Stimulated activated CD4-positive, alpha-beta T cell treated with anti-CD3 and anti-CD28 coated beads, Interleukin-1b, Interleukin-23, amount 100 ng/mL, for 48 hours (primary cell): ENCODE measurements at places on chromosomes 1 and 21.

DNA sequence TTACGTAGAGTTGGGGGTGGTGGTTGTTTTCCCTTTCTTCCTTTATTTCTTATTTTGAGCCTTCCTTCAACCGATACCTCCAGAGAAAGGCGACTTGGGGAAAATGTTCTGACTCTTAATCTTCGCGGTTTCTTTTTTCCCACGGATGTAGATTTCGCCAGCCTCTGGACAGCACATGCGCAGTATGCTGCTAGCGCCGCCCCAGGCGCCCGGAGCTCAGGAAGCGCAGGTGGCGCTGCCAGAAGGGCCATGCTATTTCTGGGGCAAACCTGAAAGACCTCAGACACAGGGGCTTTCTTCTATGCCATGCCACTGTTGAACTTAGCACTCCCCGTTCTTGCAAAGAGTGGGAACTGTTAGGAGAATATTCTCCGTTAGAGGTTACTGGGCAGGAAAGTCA lies 392.1 kb downstream of the KIF26B start:
- no peak for DNase-seq

- no peak for DNase-seq
These were observed 68.5 kb upstream of the HSD17B7 start for GRCh38 chr1:162722036-162722435.

DNA sequence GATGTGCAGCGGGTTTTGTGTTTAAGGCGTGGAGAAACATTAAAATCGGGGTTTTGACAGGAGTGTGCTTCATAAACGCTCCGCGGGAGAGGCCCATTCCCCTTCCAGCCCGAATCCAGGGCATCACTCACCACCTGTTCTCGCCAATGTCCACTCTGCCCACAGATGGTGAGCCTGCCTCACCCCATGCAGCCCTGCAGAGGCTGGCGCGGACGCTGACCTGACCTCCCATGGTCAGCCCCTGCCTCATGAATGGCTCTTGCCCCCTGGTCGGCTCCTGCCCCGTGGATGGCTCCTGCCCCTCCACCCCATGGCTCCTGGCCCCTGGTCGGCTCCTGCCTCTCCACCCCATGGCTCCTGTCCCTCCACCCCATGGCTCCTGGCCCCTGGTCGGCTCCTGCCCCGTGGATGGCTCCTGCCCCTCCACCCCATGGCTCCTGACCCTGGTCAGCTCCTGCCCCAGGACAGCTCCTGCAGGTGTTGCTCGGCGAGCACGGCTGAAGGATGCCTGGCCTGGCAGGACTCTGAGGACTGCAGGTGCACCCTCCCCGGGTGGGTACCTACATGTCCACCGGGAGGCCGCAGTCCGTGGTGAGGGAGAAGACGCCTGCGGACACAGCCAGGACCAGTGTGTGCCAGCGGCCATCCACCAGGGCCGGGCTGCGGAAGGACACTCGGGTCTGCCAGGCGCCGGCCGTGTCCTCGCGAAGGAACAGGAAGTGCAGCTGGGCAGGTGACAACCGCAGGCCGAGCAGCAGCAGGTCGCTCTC lies 6.7 kb downstream of the KRTAP10-1 start:
- no peak for DNase-seq

GRCh38 chr1:61083013-61083806 lies 849 bp downstream of the NFIA start:
- DNase-seq, result peak; percentile 7

DNA sequence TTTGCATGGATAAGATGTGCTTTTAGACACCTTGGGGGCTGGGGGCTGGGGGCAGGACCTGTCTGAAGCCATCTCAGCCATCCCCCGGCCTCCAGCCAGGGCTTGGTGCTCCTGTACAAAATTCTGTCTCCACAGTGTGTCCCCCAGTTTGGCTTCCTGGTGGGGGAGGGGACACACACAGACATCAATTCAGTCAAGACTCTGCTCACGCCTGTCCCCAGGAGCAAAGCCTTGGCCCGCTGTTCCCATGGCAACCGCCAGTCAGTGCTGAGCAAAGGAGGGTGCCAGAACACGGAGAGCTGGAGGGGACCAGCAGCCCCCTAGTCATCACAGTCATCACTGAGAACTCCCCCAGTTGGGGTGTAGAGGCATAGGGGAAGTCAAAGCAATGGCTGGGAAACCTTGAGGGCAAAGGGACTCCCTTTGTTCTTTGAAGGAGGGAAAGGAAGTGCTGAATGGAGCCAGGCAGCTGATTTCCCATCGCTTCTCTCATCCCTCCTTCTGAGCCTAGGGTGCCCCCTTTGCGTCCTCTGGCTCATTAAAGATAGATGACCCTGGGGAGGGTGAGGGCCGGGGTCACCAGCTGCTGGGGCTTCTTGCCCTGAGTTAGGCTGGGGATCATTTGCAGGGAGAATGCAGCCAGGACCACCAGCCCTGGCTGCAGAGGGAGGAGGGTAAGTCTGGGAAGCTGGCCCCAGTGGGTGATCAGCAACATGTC lies 134.9 kb upstream of the IPO9 start:
- DNase-seq, result no peak

DNA sequence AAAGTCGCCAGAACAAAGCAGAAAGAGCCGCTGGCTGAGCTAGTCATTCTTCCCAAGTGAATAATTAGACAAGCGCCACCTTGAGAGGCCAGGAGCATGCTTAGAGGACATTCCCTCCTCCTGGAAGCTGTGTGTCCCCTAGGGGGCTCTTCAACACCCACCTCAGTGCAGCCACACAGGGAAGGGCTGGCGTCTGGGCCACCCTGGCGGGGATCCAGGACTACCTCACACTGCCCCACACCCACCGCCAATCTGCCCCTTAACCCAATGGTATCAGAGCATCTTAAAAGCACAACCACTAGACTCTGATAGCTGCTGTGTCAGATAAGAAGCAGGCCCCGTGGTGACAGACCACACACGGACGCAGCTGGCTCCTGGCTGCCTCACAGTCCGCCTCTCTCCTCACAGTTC lies 24.9 kb downstream of the SETD4 start:
- DNase-seq, result no peak
